ENCODE measurements at places on chromosomes 2 and 18.

DNA sequence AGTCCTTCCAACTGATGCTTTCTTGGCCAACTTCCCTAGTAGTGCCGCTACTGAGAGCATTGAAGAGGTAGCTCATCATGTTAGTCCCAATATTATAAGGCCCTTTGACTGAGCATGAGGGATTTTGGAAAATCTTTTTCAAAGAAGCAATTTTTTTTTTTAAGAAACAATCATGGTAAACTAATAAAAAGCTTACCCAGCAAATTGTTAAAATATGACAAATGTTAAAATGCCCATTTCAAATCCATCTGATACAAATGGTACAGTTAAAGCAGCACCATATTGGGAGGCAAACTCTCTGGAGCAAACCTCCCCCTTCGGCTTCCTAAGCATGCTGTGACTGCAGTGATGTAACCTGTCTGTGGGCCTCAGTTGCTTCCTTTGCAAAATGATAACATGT is 135.6 kb downstream of the RTN4 start:
- no peak for DNase-seq

GRCh38 chr2:212532585-212532984 is 6.0 kb downstream of the ERBB4 start:
- DNase-seq: no peak

DNA sequence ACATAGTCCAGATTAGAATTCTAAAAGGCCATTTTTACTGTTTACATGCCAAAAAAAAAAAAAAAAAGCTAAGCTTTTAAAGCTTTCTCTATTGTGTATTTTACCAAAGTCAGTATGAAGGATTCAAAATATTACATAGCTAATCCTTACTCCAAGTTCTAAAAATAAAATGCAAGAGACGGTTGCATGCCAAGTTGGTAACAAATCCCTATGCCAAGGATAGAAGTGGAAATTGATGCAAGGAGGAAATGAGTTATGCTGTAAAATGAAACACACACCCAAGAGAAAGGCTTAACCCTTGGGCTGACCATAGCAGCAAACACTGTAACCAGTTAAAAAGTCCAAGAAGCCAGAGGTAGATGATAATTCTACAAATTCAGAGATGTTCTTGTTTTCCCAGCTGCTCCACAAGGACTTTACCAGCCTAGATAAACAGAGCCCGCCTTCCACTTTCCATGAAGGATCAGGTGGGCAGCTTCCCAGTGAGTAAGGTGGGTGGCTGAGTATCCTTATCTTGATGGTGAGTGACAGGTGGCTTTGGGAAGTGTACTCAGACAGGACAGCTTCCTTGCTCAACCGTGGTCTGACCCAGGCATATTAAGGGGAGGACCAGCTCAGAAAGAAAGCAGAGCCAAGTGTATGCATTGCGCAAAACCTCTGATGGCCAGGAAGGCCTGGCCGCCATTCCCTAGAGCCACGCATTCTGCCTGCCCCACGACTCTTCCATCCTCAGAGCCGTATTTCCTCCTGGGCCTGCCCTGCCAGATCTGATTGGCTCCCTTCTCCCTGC is 34.4 kb downstream of the ATP8B1 start:
- DNase-seq: no peak

- DNase-seq: peak; percentile 25
Measured at GRCh38 chr18:62881509-62882016, 166.2 kb downstream of the PHLPP1 start.

DNA sequence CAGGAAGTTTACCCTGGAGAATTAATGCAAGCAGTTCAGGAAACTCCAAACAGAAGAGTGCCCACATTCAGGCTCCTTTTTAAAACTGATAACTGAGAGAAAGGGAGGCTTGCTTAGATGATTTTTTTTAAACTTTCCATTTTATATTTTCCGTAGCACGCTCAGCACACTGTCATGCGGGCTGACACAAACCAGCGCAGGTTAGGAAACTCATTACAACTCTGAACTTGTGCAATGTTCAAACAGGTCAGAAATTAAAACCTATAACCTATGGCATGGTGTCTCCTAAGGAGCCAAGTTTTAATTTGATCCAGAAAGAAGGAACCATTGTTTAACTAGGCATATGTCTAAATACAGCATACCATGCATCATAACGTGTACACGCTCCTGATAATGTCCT is 117.7 kb upstream of the SMIM21 start:
- no peak for DNase-seq

DNA sequence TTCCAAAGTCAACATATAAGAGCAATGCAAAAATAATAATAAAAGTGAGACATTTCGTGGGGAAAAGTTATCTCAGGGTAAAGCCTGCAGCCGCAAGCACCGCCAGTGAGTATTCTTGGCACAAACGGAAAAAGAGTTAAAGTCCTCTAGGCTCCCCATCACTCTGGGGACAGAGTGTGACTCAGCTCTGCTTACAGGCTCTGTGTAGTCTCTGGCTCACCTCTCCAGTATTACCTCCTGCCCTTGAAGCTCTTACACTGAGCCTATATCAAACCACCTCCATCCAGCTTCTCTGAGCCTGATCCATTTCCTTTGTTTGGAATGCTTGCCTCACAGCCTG is 55.5 kb downstream of the MTHFD2 start:
- no peak for DNase-seq

DNA sequence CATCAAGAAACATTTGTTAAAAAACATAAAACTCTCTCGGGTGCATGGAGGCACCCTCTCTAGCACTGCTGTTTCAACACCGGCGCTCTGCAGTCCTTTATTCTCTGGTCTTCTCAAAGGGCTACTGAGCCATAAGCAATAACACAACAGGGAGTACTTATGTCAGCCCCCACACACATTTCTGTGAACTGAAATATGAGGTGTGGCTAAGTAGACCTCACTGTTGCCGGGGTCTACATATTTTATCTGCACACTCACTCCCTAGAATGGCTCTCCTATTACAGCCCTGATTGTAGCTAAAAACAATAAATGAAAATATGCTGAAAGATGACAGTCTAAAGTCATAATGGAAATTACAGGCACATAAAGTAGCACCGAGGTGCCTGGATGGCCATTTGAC is 235.1 kb downstream of the GRB14 start:
- no peak for DNase-seq

DNA sequence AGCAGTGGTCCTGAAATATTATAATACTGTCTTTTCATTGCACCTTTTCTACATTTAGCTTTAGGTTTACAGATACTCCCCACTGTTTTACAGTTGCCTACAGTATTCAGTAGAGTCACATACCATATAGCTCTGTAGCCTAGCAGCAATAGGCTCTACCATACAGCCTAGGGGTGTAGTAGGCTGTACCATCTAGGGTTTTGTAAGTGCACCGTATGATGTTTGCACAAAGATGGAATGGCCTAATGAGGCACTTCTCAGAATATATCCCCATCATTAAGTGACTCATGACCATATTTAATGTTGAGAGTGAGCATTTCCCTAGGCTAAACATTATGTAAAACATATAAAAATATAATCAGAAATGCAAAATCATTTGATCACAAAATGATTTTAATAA is 511.3 kb upstream of the RAB12 start:
- no peak for DNase-seq

- DNase-seq: peak; percentile 16
Measured at GRCh38 chr18:12851716-12852115, 32.3 kb downstream of the PTPN2 start.

DNA sequence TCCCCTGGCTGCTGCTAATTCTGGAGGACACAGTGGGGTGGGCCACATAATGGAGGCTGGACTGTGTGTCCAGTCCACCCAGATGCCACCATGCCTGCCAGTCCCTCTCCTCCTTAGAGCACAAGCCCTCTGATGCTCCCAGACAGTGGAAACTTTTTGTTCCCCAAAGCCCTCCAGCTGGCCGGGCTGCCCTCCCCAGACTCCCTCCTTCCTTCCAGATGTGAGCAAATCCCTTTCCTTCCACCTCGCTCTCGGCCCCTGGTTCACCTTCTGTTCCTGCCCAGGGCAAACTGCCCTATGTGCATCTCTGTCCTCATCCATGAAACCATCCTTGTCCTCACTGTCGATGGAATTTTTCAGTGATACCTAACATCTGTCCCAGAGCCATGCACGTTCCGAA is 33.9 kb downstream of the LRRFIP1 start:
- no peak for DNase-seq

GRCh38 chr18:42756214-42756613 is 359.3 kb downstream of the RIT2 start:
- DNase-seq: no peak

GRCh38 chr2:138018866-138019688 is 54.8 kb downstream of the HNMT start:
- no peak for DNase-seq

DNA sequence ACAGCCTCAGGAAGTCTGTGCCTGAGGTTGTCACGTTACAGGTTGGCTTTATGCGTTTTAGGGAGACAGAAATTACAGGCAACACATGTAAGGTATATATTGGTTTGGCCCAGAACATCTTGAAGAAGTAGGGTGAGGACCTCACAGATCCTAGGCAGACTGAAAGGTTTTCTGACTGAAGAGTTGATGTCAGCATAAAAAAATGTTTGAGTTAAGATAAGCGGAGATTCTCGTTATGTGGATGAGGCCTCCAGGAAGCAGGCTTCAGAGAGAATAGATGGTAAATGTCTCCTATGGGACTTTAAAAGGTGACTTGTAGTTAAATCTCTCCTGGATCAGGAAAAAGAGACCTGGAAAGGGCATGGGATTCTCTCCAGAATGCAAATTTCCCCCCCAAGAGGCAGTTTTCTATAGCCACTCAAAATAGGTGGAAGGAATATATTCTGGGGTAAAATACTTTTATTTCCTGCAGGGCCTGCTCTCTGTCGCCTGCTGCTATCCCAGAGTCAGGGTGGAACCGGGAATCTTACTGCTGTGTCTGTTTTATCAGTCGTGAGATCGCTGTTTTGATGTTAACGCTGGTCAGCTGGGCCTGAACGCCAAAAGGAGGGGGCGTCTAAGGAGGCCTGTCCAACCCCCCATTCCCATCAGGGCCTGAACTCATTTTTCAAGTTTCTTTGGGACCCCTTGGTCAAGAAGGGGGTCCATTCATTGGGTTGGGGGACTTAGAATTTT is 171.1 kb downstream of the HDAC4 start:
- no peak for DNase-seq

- DNase-seq: no peak
Measured at GRCh38 chr2:183604065-183604464, 479.8 kb downstream of the NUP35 start.

GRCh38 chr2:20141806-20142205 is 83.1 kb downstream of the SDC1 start:
- no peak for DNase-seq

DNA sequence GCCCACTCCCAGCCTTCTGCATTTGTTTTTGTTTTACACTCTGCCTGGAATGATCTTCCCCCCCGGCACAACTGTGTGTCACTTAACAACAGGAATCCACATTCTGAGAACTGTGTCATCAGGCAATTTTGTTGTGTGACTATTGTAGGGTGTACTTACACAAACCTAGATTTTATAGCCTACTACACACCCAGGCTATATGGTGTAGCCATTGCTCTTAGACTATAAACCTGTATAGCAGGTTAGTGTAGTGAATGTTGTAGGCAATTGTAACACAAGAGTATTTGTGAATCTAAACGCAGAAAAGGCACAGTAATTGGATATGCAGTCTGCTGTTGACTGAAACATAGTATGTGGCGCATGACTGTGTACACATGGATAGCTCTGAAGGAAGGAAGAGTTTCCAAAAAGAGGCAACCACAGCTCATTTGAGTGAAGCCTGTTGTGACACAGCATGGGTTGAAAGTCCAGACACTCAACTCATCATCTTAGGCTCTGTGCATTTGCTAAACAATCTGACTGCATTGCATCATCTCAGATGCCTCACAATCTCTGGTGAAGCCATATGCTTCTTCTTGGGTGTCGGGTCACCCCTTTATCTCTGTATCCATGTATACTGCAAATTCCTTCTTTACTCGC is 506.6 kb upstream of the SPHKAP start:
- DNase-seq: no peak

- DNase-seq: no peak
Measured at GRCh38 chr2:146561996-146562395, 1282.8 kb upstream of the ACVR2A start.

- DNase-seq: no peak
Measured at GRCh38 chr2:126894082-126894481, 4.6 kb upstream of the TEX51 start.

DNA sequence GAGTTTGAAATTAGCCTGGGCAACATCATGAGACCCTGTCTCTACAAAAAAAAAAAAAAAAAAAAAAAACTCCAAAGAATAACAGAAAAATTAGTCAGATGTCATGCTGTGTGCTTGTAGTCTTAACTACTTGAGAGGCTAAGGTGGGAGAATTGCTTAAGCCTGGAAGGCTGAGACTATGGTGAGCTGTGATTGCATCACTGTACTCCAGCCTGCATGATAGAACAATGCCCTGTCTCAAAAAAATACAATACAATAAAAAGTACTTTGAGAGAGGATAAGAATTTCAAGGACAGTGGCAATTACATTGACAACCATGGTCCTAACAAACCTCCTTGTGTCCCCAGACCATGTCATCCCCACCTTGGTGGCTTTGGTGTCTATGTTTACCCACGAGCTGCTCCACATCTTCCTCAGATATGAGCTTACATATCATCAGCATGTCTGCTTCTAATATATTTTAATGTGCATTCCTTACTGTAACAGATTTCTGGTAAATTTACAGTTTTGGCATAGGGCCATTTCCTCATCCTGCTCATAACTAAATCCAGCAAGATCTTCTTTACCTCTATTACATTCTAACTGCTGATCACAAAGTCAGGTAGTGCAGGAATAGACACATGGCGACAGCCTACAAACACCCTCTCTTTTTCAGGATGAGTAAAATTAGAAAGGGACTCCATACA is 437.7 kb upstream of the HNRNPA3 start:
- DNase-seq: no peak

GRCh38 chr2:147231607-147232006 is 613.2 kb upstream of the ACVR2A start:
- DNase-seq: no peak

DNA sequence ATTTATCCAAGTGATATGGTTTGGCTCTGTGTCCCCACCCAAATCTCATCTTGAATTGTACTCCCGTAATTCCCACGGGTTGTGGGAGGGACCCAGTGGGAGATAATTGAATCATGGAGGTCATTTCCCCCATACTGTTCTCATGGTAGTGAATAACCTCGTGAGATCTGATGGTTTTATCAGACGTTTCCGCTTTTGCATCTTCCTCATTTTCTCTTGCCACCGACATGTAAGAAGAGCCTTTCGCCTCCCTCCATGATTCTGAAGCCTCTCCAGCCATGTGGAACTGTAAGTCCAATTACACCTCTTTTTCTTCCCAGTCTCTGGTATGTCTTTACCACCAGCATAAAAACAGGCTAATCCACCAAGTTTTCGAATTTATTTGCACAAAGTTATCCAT is 20.3 kb upstream of the CHST10 start:
- no peak for DNase-seq

DNA sequence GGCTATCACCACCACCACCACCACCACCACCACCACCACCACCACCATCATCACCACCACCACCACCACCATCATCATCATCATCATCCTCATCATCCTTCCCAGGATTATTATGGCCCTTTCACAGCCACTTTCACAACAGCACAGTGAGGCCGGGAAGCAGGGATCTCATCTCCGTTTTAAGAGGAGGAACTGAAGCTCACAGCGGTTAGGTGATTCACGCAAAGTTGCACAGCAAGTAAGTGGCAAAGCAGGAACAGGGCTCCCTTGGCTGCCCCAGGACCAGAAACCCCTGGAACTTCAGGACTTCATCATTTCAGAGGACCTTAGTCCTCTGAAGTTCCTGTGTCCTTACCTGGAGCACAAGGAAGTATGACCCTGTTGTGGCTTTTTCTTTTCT is 26.8 kb downstream of the MRPL35 start:
- DNase-seq: no peak

- no peak for DNase-seq
Measured at GRCh38 chr2:29751390-29751789, 170.0 kb downstream of the ALK start.
